Uterus (tissue), 4 donors: ENCODE measurements at places on chromosomes 6 and 20.

DNA sequence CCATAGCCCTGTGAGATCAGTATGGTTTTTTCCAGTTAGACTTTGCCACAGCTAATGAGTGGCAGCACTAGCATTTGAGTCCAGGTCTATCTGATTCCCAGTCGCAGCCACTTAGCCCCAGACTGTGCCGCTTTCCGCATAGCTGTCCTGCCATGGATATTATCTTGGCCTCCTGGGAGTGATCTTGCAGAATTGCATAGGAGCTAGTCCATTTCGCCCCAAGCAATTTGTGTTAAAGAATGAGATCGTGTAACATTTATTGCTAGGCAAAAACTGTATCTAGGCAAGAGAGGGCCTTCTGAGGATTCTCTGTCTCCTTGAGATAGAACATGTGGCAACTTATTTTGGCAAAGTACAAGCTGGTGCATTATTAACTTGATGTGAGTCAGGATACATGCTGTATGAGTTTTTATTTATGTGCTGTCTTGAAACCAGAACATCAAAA, 74.2 kb downstream of the EZR start:
- H3K36me3 ChIP-seq = no peaks in the 10 kb centered on the region
- H3K27me3 ChIP-seq = no peaks in the 10 kb centered on the region
- H3K4me3 ChIP-seq = no peak overlapping the region
- no peaks in the 10 kb centered on the region for H3K4me1 ChIP-seq
- DNase-seq = no peak

DNA sequence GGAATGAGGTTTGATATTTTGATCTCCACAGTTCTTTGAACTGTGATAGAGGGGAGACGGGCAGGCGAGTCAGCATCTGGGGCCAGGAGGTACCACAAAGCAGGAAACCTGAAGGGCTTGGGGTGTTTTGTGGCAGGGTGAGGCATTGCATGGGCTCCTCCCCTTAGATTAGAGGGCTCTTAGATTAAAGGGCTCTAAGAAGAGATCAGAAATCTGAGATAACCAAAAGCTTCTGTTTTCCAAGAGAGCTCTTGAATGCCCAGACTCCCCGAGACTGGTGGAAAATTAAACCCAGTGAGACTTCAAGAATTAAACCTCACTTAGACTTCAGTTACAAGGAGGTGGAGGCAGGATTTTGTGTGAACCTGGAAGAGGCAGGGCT, 2.4 kb upstream of the GPX5 start:
- H3K36me3 ChIP-seq = no peaks in the 10 kb centered on the region
- H3K27ac ChIP-seq = no peak overlapping the region
- no peak overlapping the region for H3K4me3 ChIP-seq
- no peak for DNase-seq
- H3K4me1 ChIP-seq = no peaks in the 10 kb centered on the region

DNA sequence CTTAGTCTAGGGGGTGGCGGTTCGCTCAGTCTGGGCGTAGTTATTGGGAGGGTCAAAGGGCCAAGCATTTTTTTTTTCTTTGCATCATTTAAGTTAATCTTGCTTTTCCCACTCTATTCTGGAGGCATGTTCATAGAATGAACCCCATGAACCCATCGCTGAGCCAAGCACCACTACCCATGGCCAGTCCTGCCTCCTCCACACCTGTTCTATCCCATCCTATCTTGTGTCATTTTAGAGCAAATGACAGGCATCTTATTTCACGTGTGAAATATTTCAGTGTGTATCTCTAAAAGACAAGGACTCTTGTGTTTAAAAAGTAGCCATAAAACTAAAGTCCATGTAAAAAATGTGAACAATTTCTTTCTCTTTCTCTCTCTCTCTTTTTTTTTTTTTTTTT, 13.9 kb downstream of the SRC start:
- peak overlapping the region; percentile 55 for H3K27ac ChIP-seq
- no peak overlapping the region for H3K4me3 ChIP-seq
- H3K36me3 ChIP-seq = no peaks in the 10 kb centered on the region
- H3K4me1 ChIP-seq = no peaks in the 10 kb centered on the region
- H3K27me3 ChIP-seq = no peaks in the 10 kb centered on the region

DNA sequence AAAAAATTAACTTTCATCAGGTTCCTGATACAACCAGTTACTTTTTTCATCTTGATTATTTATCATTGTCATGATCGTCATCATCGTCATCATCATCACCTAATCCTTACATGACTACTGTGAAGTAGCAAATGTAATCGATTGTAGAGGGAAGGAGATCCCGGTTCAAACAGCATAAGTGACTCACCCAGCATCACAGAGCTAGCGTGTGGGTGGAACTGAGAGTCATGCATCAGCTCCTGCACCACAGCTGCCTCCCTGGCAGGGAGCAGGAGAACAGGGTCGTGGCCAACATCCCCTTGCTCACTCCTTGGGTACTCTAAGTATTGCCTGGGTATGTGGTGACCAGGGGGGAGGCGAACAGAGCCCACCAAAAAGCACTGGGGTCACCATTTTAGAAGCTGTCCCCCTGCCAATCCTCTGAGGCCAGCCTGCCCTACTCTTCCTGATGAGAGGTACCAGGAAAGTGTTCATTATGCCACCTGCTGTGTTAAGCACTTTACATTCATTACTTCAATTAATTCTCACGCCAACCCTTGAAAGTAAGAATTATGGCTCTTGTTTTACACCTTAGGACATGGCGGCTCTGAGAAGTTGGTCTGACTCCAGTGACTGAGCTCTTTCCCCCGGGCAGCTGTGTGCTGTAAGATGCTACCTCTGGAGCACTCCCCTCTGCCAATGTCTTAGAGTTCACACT, 425.2 kb downstream of the CD83 start:
- H3K36me3 ChIP-seq = no peaks in the 10 kb centered on the region
- no peak overlapping the region for H3K27ac ChIP-seq
- H3K4me1 ChIP-seq = no peaks in the 10 kb centered on the region
- H3K4me3 ChIP-seq = no peak overlapping the region

GRCh38 chr6:26118999-26119398, 31.8 kb downstream of the HFE start:
- no peak overlapping the region for H3K27ac ChIP-seq
- H3K4me3 ChIP-seq = no peak overlapping the region
- no peak for DNase-seq
- H3K27me3 ChIP-seq = peaks cover 3% of the 10 kb centered on the region
- no peaks in the 10 kb centered on the region for H3K36me3 ChIP-seq
- no peaks in the 10 kb centered on the region for H3K4me1 ChIP-seq

DNA sequence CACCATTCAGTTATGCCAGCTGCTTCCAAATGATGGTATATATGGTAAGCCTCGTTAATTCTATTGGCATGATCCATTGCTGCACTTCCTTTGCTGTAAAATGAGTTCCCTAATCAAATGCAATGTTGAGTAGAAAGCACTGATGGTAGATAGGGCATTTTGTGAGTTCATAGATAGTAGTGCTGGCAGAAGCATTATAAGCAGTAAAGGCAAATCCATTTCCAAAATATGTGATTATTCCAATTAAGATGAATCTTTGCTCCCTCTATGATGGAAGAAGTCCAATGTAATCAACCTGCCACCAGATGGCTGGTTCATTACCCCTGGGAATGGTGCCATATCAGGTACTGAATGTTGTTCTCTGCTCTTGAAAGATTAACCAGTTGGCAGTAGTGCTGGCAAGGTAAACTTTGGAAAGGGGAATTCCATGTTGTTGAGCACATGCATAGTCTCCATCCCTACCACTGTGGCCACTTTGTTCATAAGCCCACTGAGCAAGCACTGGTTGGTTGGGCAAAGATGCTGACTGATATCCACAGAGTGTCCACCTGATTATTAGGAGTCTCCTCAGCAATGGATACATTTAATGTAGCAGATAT, 5.6 kb upstream of the TBPL1 start:
- no peak overlapping the region for H3K4me3 ChIP-seq
- no peaks in the 10 kb centered on the region for H3K36me3 ChIP-seq
- no peaks in the 10 kb centered on the region for H3K4me1 ChIP-seq
- H3K27ac ChIP-seq = no peak overlapping the region

GRCh38 chr6:34359418-34360158, 32.9 kb downstream of the NUDT3 start:
- no peaks in the 10 kb centered on the region for H3K4me1 ChIP-seq
- no peaks in the 10 kb centered on the region for H3K36me3 ChIP-seq
- no peaks in the 10 kb centered on the region for H3K27me3 ChIP-seq
- H3K27ac ChIP-seq = no peak overlapping the region
- no peak overlapping the region for H3K4me3 ChIP-seq

- no peak overlapping the region for H3K4me3 ChIP-seq
- no peaks in the 10 kb centered on the region for H3K36me3 ChIP-seq
- H3K27me3 ChIP-seq = no peaks in the 10 kb centered on the region
- no peak overlapping the region for H3K27ac ChIP-seq
- H3K4me1 ChIP-seq = no peaks in the 10 kb centered on the region
These were observed 159.8 kb upstream of the ARID1B start for GRCh38 chr6:156617376-156617775.

GRCh38 chr6:130632897-130633296, 194.3 kb upstream of the SMLR1 start:
- DNase-seq = no peak
- no peaks in the 10 kb centered on the region for H3K36me3 ChIP-seq
- H3K27me3 ChIP-seq = no peaks in the 10 kb centered on the region
- no peaks in the 10 kb centered on the region for H3K4me1 ChIP-seq

GRCh38 chr20:57330998-57331397, 1.4 kb downstream of the SPO11 start:
- peaks cover 27% of the 10 kb centered on the region for H3K27me3 ChIP-seq
- no peaks in the 10 kb centered on the region for H3K36me3 ChIP-seq
- H3K27ac ChIP-seq = no peak overlapping the region
- no peak for DNase-seq
- no peaks in the 10 kb centered on the region for H3K4me1 ChIP-seq
- no peak overlapping the region for H3K4me3 ChIP-seq

GRCh38 chr20:50053362-50054230, 59.4 kb downstream of the UBE2V1 start:
- no peaks in the 10 kb centered on the region for H3K36me3 ChIP-seq
- H3K4me1 ChIP-seq = no peaks in the 10 kb centered on the region
- DNase-seq = no peak
- no peak overlapping the region for H3K4me3 ChIP-seq
- no peak overlapping the region for H3K27ac ChIP-seq

DNA sequence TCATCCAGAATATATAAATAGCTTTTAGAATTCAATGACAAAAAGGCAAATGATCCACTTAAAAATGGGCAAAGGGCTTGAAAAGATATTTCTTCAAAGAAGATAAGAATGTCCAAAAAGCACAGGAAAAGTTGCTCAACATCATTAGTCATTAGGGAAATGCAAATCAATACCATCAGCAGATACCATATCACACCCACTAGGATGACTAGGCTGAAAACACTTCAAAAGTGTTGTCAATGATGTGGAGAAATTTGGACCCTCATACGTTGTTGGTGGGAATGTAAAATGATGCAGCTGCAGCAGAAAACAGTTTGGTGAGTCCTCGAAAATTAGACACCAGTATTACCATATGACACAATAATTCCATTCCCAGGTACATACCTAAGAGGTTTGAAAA, 303.6 kb upstream of the SLC35B3 start:
- no peak overlapping the region for H3K4me3 ChIP-seq
- H3K4me1 ChIP-seq = no peaks in the 10 kb centered on the region
- no peak overlapping the region for H3K27ac ChIP-seq
- no peaks in the 10 kb centered on the region for H3K27me3 ChIP-seq
- no peaks in the 10 kb centered on the region for H3K36me3 ChIP-seq

DNA sequence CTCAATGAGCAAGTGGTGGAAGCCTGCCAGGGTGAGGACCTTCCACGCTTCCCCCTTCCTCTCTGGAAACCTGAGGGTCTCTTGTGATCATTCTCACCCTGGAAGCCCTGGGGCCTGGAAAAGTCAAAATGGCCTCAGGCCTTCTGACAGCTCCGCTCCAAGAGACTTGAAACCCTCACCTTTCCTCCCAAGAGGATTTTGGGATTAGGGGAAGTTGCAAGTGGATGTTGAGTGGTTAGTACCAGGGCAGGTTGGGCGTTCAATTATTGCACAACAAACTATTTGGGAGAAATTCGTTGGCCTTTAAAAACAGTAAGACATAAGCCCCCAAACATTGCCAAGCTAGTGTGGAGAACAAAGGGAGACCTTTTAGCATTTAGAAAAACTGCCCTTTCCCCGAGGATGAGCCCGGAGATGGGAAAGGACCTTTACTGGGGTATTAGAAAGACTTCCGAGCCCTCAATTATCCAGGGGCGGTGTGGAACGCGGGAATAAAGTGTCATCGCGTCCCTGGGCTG, 4.7 kb downstream of the NKX2-2 start:
- no peaks in the 10 kb centered on the region for H3K36me3 ChIP-seq
- H3K27ac ChIP-seq = no peak overlapping the region
- H3K27me3 ChIP-seq = peaks cover 10% of the 10 kb centered on the region
- no peak for DNase-seq
- peaks cover 32% of the 10 kb centered on the region for H3K4me1 ChIP-seq

DNA sequence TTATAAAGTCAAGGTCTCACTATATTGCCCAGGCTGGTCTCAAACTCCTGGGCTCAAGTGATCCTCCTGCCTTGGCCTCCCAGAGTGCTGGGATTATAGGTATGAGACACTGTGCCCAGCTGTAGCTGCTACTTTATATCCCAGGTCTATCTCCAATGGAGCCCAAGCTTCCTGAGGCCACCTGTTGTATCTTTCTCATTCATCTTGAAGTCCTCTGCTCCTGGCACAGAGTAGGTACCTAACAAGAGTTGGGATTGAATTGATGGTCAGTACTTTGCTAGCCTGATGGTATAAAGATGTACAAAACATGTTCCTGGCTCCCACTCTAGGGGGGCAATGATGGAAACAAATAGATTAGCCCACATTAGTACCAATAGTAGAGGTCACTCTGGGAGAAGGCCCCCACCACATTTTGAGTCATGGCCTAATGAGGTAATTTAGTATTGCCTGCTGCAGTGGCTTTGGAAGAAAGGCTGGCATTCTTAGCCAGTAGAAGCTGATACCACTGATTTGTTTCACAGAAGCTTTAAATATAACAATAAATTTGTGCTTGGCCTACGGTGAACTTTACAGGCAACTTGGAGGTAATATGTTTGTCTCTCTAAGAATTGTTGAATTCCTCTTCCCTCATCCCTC, 5.4 kb downstream of the PTPN1 start:
- no peaks in the 10 kb centered on the region for H3K27me3 ChIP-seq
- H3K4me3 ChIP-seq = no peak overlapping the region
- no peak overlapping the region for H3K27ac ChIP-seq
- no peaks in the 10 kb centered on the region for H3K4me1 ChIP-seq

GRCh38 chr20:38304845-38305447, 990 bp downstream of the BPI start:
- DNase-seq = no peak
- H3K36me3 ChIP-seq = no peaks in the 10 kb centered on the region
- H3K4me1 ChIP-seq = no peaks in the 10 kb centered on the region
- H3K27ac ChIP-seq = no peak overlapping the region
